M059J (cell line): ENCODE measurements at places on chromosomes 3 and 15. TPM values are rescaled to one million over a fixed set of nuclear protein-coding genes. Genes with fewer than 3 reads are reported as not detected.

- DNase-seq, result no peak
Measured at GRCh38 chr3:156635034-156635433, 39.4 kb upstream of the TIPARP start.

DNA sequence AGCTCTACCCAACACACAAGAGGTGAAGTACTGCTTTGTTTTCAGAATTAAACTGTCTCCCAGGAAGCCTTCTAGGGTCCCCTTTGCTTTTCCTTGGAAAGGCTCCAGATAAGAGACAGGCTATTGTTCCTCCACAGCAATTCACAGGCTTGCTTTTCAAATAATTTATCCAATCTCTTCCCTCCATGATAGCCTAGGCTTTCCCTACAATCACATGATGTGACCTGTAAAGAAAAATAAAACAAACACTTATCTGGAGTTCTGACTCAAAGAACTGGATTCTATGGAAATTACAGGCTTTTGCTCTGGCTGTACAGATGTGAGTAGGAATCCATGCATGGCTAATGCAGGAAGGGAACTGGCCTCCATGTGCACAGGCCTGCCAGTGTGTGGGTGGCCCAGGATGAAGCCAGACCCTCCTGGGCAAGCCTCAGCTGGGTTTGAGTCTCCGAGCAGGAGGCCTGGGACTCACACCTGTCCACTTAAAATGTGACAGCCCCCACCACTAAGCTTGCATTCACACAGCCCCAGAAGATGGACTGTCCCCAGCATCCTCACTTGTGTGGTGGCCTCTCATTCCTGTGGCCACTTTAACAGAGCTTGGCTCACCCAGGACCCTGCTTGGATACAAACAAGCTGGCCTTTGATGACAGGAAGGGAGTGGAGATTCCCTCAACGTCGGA lies 75.8 kb upstream of the LEKR1 start:
- peak; percentile 89 for DNase-seq

GRCh38 chr3:50466177-50466576 lies 37.3 kb downstream of the CACNA2D2 start:
- no peak for DNase-seq

GRCh38 chr3:105847452-105847851 lies 21.4 kb downstream of the CBLB start:
- no peak for DNase-seq

DNA sequence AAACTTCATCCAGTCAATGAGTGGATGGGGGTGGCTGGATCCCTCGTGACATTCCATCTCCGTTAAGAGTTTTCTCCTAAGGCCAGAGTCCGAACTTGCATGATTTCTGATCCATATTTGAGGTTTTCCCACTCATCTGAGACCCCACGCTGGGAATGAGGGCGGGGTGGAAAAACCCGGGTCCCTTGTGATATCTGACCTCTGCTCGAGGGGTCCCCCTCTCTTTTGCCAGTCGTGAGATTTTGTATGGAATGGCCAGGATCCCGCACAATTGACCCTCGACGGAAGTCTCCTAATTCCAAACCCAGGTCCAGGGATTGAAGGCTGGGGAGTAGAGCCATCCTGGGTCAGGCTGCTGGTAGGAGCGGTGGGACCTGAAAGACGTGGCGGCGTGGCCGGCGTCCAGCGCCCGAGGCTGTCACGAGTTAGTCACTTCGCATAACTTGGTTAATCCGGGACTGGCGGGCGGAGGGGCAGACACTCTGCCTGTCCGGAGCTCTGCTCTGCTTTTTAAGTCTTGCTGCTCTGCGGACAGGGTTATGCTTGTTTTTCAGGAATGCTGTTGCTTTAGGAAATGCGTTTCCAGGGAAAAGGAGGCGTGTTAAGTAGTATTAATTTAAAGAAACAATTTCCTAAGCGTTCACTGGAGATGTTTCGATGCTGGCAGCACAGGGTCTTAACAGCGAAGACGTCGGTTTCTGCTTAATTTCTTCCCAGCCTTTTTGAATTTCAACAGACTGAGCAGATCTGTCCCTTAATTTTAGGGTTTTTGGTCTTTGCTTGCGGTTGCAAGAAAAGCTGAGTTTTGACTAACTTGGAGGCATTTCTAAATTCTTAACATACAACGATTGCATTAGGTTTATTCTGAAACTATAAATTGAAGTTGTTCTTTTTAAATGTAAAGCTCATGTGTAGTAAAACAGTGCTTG lies 69.7 kb upstream of the LRRFIP2 start:
- peak; percentile 87 for DNase-seq

GRCh38 chr3:40166997-40167396 lies 142.5 kb upstream of the EIF1B start:
- no peak for DNase-seq

- DNase-seq, result peak; percentile 85
Measured at GRCh38 chr3:178699810-178700209, 163.6 kb downstream of the KCNMB2 start.

- DNase-seq, result peak; percentile 52
Measured at GRCh38 chr15:60062826-60063225, 58.7 kb downstream of the FOXB1 start.

GRCh38 chr3:8764528-8764927 lies 4.9 kb downstream of the OXTR start:
- DNase-seq, result no peak

DNA sequence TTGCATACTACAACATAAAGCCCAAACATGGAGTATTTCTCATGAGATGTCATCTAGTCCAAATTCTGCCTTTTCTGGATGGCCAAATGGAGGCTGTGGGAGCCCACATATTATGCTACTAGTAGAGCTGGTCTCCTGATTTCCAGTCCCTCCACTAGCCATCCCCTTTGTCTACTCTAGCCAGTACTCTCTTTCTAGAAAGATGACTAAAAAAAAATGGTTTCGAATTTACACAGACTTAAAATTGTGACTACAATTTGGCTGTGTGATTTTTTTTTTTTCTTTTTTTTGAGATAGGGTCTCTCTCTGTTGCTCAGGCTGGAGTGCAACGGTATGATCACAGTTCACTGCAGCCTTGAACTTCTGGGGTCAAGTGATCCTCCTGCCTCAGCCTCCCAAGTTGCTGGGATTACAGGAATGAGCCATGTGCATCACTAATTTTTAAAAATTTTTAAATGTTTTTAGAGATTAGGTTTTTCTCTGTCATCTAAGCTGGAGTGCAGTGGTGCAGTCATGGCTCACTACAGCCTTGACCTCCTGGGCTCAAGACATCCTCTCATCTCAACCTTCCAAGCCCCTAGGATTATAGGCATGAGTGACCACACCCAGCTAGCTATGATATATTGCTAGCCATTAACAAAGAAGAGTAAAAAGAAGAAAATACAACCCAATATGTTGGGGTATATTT lies 273.9 kb downstream of the ADAMTSL3 start:
- no peak for DNase-seq

- peak; percentile 49 for DNase-seq
Measured at GRCh38 chr15:36332301-36332700, 247.1 kb upstream of the CDIN1 start.

Gene SPATA12
- total RNA-seq, result 0.07 TPM in 1 of 2 replicates, not detected in the other

Gene PLA2G4E
- not detected in 2 replicates for total RNA-seq

Gene PCSK6
- total RNA-seq, result not detected in 2 replicates
